ENCODE measurements at places on chromosomes 12 and 14.

DNA sequence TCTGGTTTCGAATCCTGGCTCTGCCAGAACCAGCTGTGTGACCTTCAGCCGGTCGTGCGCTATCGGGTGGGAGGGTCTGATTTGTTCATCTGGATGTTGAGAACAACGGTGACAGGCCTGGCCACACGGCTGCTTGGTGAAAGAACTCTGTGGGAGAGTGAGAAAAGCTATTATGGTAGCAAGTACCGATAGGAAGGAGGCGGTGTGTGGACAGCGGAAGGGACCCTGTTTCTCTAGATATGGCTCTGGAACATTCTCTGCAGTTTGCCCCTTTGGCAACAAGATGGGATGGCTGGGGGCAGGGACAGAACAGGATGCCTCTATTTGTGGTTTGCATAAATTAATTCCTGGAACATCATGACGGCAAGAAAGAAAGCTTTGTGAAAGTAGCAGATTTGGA, 347.3 kb downstream of the AACS start:
- DNase-seq = no peak

DNA sequence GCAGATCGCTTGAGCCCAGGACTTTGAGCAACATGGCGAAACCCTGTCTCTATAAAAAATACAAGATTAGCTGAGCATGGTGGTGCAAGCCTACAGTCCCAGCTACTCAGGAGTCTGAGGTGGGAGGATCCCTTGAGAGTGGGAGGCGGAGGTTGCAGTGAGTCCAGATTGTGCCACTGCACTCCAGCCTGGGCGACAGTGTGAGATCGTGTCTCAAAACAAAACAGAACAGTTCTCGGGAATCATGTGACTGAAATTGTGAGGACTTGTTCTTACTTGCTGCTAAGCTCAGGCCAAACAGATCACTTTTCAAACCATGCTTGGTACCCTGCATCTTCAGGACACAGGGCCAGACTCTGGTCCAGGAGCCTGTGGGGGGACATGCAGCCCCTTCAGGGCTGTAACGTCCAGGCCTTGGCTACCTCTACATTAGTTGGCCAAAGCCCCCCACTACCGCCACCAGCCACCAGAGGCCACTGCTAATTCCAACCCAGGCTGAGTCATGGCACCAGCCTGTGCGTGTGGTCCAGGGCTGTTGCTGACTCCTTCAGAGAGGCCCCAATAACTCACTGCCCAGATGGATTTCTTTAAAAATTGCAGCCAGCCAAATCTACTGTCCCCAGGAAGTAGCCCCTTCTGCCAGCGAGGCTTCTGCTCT, 33.4 kb upstream of the SYNDIG1L start:
- peak; percentile 67 for DNase-seq

GRCh38 chr14:72615451-72616121, 278.3 kb downstream of the DPF3 start:
- peak; percentile 83 for DNase-seq

DNA sequence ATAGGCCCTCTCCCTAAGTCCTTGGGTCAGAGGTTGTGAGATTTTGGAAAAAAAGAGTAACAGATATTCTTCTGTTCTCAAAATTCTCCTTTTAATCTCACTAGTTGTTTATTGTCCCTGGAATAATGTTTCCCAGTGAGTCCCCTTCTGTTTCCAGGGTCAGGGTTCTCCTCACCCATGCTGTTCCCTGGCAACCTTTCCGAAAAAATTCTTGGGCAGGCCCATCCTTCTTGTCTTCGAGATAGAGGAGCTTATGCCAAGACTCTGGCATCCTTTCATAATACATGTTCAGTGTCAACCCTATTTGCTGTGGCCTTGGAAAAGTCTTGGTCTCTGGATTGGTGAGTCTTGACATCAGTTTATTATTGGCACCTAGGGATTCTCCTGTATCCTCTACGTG, 212.4 kb upstream of the FAR2 start:
- DNase-seq = no peak

DNA sequence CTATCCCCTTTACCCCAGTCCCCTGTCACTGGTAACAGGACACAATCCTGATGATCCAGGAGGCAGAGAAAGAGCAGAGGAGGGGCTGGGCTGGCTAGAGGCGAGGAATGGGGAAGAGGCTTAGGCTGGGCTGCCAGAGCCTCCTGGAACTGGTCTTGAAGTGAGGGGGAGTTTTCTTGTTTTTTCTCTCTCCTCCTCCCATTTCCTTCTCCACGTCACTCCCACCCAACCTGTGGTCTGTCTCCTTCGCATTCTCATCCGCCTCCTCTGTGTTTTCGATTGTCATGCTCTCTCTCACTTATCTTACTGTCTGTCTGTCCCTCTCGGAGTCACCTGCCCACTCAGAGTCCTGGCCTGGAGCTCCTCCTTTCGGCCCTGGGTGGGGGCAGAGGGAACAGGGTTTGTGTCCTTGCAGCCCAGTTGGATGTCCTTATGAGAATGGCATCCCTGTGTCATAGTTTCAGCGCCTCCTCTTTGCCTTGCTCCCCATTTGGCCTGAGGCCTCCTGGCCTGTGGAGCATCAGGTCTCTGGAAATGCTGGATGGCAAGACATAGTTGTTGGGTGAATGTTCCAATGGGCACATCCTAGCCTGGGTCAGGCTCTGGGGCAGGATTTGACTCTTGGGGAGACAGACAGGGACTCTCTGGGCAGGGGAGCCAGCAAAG, 3.4 kb upstream of the KRT80 start:
- DNase-seq = no peak

DNA sequence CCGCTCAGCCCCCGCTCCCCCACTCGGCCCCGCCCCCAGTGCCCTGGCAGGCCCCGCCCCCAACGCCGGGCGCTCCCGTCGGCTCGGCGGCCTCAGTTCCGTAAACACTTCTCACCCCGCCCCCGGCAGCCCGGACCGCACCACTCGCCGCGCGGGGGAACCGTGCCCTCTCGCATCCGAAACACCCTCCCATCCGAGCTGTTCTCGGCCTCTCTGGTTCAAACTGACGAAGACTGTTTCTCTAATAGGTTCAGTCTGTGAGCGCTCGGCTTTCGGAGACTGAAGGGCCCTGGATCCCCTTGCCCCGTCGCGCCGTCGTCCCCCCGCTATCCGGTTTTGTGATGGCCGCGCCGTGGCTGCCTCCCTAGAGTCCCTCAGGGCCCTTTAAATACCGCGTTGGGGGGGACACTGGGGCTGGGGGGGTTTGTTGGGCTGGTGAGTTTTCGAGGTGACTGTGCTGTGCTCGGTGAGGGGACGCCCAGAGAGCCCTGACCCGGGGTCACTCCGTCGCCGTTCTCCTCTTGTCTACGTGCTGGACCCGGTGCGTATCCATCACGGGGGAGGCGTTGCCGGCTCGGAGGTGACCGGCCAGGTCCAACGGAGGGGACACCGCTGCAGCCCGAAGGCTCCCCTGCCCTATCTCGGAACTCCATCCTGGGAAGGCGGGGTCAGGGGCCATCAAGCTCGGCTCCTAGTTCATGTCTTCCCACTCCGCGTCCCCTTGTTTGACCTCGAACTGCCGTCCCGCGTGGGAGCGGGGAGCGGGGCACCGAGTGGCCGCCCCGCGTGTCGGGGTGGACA, at the start of gene TCP11L2:
Gene TCP11L2 (plus strand): TSS at position 333 of the 801 bp plus-strand sequence. CDS start 8,343 bp downstream, outside the sequence.
- peak; percentile 81 for DNase-seq

- DNase-seq = no peak
Observed at GRCh38 chr12:57985685-57986084, 44.3 kb downstream of the ATP23 start.

DNA sequence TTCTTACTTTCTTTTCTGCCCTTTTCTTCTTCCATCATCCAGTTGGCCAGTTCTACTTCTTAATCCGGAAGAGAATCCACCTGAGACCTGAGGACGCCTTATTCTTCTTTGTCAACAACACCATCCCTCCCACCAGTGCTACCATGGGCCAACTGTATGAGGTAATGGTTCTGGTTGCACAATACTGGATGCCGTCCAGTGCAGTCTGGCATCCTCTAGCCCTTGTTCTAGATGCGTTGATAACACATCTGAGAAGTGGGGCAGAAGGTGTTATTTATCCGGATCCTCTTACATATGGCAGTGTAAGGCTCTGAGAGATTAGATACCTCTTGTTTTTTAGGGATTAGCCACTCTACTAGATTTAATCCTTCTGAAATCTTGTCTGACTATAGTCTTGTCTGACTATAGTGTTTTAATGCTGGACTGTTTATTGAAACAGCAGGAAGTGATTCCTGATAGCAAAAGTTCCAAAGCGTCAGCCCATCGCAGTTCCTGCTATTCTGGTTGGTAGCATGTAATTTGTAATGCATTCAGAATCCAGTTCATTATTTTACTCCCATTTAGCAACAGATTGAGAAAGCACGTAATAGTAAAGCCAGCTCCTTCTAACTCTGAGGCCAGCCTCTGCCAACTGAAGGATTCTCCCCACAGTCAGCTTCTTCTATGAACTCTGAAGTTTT, 7.9 kb downstream of the GABARAPL1 start:
- DNase-seq = no peak

- DNase-seq = no peak
Observed at GRCh38 chr12:117417004-117417403, 55.6 kb upstream of the NOS1 start.

- DNase-seq = no peak
Observed at GRCh38 chr12:30136696-30137095, 353.0 kb upstream of the TMTC1 start.

GRCh38 chr12:72622556-72622955, 350.4 kb downstream of the TRHDE start:
- no peak for DNase-seq

DNA sequence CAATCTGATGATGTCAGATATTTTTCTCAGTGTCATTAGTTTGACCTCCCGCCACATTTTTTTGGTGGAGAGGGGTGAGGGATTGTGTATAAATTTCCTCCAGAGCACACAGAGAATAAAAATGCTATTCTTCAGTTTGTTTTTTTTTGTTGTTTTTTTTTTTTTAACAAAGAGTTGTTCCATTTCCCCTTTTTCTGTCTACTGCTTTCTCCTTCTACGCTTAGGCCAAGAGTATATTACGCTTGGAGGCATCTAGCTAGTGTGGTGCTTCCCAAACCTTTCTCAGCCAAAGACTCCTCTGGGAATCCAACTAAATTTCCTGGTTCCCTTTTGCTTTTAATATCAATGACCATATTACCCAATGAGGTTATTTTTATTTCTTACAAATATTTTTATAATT, 465.6 kb downstream of the ZFP36L1 start:
- no peak for DNase-seq

DNA sequence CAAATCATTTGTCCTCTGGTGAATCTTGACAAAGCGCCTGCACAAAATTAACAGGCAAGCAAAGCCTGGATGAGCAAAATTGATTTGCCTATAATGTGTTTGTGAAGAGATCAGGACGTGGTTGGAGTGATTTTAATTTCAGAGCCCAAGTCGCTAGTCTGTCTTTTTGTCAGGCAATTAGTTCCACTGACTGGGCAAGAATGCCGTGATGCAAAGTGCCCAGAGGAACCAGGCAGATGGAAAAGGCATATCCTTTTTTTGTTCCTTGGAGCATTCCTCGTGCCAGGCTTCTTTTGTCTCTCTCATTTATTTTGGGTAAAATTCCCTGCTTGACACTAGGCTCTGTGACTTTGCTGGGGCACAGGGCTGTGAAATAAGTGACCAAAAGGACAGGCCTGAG, 65.9 kb upstream of the CCDC198 start:
- no peak for DNase-seq

DNA sequence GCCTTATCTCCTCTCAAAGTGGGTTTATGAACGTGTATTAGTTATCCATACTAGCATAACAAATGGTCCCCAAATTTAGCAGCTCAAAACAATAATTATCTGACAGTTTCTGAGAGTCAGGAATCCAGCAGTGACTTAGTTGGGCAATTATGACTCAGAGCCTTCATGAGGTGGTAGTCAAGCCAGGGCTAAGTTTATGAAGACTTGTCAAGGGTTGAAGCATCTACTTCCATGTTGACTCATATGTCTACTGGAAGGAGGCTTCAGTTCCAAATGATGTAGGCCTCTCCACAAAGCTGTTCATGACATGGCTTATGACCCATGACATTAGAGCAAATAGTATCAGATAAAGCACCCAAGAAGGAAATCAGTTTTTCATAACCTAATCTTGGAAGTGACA, 73.2 kb downstream of the IPO8 start:
- no peak for DNase-seq

DNA sequence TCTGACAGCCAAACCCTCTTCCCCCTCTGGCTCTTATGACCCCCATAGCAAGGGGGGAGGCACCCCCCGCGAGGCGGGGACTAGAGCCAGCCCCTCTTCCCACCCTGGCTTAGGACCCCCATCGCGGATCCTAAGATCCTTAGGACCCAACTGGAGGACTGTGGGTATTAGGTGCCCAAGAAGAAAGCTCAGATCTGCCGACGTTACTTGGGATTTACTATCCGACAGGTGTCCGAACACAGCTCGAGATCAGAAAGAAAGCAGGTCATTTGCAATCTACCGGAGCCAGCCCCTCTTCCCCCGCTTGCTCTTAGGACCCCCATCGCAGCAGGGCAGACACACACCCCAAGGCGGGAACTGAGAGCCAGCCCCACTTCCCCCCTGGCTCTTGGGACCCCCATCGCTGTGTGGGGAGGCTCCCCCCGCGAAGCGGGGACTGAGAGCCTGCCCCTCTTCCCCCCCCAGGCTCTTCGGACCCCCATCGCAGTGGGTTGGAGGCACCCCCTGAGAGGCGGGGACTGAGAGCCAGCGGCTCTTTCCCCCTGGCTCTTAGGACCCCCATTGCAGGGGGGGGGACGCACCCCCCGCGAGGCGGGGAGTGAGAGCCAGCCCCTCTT, 46.8 kb downstream of the DDX11 start:
- no peak for DNase-seq

DNA sequence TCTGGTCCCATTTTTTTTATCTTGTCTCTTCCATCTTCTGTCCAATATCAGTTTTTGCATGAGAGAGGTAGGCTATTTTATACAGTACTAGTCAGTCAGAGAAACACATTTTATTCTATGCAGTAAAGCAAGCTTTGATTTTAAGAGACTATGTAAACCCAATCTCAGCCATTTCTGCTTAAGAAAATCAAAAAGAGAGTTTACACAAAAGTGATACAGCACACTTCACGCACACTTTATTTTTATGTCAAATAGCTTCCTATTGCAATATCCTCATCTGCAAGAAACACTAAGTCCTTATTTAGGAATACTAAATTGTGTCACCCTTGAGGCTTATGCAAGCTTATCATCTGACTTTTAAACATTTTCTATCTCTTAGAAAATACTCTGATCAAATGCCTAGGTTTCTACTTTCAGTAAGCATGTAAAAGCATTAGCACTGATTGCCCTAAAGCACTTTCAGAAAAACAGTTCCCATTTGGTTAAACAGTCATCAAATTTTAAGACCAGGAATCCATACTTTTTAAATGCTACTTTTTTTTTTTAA, 78.3 kb downstream of the MED13L start:
- no peak for DNase-seq

GRCh38 chr14:53723221-53723620, 233.4 kb downstream of the BMP4 start:
- no peak for DNase-seq

- DNase-seq = no peak
Observed at GRCh38 chr12:10016881-10017280, 6.5 kb downstream of the CLEC12B start.

DNA sequence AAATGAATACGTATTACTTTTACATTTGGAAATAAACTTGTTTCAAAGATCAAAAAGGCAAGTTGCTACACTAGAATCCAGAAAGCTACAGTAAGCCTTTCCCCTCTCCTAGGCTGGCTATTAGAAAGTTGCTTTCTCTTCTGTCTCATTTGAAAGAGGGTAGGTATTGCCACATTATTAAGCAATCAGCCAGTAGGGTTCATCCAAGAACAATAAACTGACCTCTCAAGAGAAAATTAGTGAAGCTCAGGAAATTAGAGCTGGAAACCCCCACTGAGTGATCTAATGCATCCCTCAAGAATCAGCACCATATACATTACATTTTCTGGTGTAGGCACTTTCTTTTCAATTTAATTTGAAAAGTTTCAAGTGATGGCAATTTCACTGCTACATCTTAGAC, 4.5 kb upstream of the TMEM233 start:
- DNase-seq = no peak
